MG63 (cell line): ENCODE measurements at places on chromosomes 7 and 10. TPM values are rescaled to one million over a fixed set of nuclear protein-coding genes. Genes with fewer than 3 reads are reported as not detected.

- no peak for DNase-seq
These were observed 32.3 kb upstream of the FAM204A start for GRCh38 chr10:118374404-118374803.

DNA sequence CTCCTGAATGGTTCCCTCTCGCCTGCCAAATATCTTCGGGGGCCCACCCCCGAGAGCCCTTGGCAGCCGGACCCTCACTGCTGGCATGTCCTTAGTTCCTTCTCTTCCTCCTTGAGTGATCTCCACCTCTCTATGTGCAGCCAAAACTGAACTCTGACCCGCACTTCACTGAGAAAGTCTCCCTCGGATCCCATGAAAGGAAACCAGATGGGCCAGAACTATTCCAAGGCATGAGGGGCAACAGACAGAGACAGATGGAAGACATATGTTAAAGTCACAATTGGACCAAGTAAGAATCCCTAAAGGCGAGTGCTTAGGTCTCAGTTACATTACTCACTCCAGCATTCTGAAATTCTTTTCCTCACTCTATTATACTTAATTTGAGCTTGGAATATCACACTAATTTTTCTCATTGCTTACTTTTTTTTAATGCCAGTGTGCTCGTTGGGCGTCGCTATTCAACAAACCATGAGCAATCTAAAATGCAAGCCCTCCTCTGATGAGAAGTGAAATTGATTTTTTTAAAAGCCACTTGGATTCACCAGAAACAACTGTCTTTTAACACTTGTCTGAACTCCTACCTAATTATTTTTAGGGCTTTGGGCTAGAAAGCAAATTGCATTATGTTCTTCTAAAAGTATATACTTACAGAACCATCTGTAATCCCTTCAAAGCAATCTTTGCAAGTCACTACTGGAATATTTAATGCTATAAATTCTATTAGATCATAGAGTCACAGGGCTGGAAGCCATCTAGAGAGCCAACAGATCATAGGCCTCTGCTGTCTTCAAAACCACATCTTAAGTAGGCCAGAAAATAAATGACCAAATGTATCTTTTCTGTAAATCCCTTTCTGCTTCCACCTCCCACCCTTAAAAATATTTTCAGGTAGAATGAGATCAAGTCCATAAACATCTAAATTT, 43.3 kb upstream of the EZH2 start:
- DNase-seq = no peak

- no peak for DNase-seq
These were observed 85.4 kb downstream of the ATXN7L1 start for GRCh38 chr7:105790996-105791395.

DNA sequence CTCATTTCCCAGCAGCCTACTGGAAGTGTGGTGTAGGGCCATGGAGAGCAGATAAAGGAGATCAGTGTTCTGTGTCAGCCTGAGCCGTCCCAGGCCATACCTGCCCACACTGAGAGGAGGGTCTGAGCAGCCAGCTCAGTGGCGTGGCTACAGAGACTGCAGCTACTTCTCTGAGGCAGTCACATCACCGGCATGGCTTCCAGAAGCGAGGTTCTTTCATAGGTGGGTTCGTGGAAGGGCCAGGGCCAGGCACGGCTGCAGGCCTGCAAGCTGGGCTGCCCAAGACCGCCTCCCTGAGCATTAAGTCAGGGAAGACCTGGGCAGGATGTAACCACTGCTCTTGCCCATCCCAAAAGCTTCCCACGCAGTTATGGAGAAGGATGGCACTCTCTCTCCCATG, 34.9 kb downstream of the LDB3 start:
- DNase-seq = no peak

DNA sequence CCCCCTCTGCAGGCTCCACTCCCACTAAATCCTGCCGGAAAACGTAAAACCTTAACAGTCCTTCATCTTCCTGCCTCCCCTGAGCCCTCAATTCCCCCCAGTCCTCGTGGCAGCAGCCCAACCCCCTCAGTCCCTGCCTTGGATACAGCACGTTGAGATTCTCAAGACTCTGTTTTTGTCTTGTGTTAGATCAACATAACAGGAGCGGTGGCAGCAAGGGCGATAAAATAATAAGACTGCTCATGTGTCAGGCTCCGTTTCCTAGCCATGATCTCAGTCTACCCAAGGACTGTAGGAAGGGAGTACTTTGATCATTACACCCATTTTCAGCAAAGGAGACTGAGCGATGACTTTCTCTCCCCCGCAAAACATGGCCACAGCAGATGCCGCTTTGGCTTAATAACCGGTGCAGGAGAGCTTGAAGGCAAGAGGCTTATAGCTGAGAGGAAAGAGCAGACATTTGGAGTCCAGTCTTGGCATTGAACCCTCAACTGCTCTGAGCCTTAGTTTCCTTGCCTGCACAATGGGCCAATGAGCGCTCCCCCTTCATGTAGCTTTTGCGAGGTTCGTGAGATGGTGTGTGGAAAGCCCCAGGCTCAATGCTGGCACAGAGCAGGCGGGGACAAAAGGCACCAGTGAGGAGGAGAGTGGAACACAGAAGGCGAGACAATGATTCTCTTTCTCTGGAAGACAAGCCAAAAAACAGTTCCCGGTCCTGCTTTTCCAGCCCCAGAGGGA, 42.1 kb upstream of the PCBD1 start:
- DNase-seq = no peak

DNA sequence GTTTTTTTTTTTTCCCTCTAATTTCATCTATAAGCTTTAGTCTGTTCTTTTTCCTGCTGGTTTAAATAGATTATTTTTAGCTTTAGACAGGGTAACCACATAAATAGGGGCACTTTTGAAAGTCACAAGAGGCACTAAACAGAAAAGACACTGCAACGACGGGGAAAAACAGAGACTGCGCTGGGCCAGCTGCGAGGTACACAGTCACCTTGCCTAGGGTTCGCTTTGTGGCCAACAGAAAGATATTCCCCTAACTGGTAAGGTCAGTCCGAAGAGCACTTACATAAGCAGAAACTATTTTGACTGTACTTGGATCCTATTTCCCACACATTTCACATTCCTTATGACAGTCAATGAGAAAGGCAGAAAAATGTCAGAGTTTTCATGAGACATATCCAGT, 175.6 kb upstream of the PHF14 start:
- DNase-seq = no peak

GRCh38 chr7:133836666-133837065, 290.5 kb upstream of the LRGUK start:
- DNase-seq = no peak

The EBLN1 gene
- not detected in 2 replicates for total RNA-seq

The GPR15LG gene
- not detected in 2 replicates for total RNA-seq

The FXYD4 gene
- total RNA-seq = not detected in 2 replicates

The EBF3 gene
- 3.1 and 3.4 TPM in 2 replicates for total RNA-seq
